Transverse colon (tissue), 4 donors: ENCODE measurements at places on chromosomes 2 and 18. TPM values are rescaled to one million over a fixed set of nuclear protein-coding genes. Genes with fewer than 3 reads are reported as not detected.

CCBE1 gene
- 7.5 TPM for total RNA-seq

DNA sequence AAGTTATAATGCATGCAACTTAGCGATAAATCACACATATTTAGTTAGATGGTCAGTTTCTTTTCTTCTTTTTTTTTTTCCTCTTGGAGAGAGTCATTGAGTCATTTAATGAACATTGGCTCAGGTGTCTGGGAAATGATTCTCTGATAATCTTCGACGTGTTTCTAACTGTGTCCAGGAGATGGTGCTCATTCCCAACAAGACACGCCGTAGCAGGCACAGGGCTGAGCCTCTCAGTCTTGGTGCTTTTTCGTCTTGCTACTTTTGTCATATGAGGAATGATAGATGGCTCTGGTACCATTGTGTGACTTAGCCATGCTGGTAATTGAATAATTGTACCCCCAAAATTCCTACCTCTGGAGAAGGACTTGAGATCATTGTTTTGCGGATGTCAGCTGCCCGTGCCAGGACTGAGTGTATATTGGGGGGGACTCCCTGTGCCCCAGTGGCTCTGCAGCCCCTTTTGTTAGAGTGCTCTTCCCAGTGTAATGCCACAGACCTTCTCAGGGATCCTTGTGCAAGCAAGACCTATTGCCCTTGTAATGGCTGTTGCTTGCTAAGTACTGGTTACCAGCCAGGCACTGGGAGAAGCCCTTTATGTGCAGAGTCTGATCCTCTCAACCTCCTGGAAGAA is 107.6 kb upstream of the CYRIA start:
- no peaks in the 10 kb centered on the region for H3K27me3 ChIP-seq
- H3K27ac ChIP-seq = no peak overlapping the region

GRCh38 chr2:158042666-158043065 is 59.0 kb upstream of the UPP2 start:
- H3K27ac ChIP-seq = no peak overlapping the region
- no peaks in the 10 kb centered on the region for H3K4me1 ChIP-seq
- DNase-seq = no peak
- H3K27me3 ChIP-seq = no peaks in the 10 kb centered on the region
- no peak overlapping the region for H3K4me3 ChIP-seq
- H3K36me3 ChIP-seq = no peaks in the 10 kb centered on the region

GRCh38 chr18:36181898-36182506 is 5.3 kb upstream of the MOCOS start:
- no peaks in the 10 kb centered on the region for H3K36me3 ChIP-seq
- no peak overlapping the region for H3K4me3 ChIP-seq
- no peaks in the 10 kb centered on the region for H3K27me3 ChIP-seq
- no peak for DNase-seq
- no peak overlapping the region for H3K27ac ChIP-seq
- H3K4me1 ChIP-seq = peaks cover 23% of the 10 kb centered on the region

DNA sequence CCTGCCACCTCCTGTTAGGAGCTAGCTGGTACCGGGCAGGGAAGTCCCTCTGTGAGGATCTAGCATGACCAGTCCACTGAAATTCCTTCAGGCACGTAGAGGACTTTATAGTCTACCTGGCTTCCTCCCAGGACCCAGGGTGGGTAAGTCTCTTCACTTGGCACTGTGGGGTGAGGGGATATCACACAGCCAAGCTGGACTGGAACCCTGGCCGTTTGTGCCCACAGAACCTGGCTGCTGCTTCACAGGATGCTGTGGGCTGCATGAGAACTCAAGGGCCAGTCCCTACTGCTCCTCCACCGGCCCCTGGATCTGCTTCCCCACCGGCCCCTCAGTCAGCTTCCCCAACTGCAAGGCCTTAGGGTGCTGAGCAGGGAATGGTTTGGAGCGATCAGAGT is 35.8 kb downstream of the HS1BP3 start:
- H3K36me3 ChIP-seq = no peaks in the 10 kb centered on the region
- peaks cover 72% of the 10 kb centered on the region for H3K4me1 ChIP-seq
- peak overlapping the region; percentile 90 for H3K27ac ChIP-seq
- H3K4me3 ChIP-seq = no peak overlapping the region
- DNase-seq = peak; percentile 6

- no peaks in the 10 kb centered on the region for H3K27me3 ChIP-seq
- H3K4me1 ChIP-seq = no peaks in the 10 kb centered on the region
- H3K27ac ChIP-seq = peak overlapping the region; percentile 60
- DNase-seq = peak; percentile 35
These were observed 108.7 kb downstream of the MAP3K20 start for GRCh38 chr2:173184031-173185004.

DNA sequence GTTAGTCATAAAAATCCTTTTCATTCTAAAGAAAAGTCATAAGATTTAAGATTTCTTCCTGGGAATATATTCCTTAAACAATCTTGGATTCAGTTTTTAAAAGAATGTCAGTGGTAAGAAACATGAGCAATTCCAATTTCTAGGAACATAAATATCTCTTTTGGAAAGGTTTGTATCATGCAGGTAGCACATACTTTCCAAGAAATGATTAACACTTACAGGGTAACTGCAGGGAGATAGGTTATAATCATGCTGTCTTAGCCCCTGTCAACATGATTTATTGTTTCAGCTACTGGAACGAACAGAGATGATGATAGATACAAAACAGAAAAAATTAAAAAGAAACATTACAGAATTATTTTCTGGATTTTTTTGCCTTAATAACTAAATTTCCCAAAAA is 1537.7 kb downstream of the LRP1B start:
- H3K36me3 ChIP-seq = no peaks in the 10 kb centered on the region
- H3K27me3 ChIP-seq = no peaks in the 10 kb centered on the region
- no peak for DNase-seq
- no peaks in the 10 kb centered on the region for H3K4me1 ChIP-seq
- no peak overlapping the region for H3K4me3 ChIP-seq

SP9 gene
- not detected for total RNA-seq
